ENCODE measurements at places on chromosomes 13 and 19.

GRCh38 chr19:41956621-41957020, 2.5 kb downstream of the RABAC1 start:
- no peak for DNase-seq

- DNase-seq = no peak
Measured at GRCh38 chr19:49689133-49690078, at the start of gene ADM5. Gene ADM5 (plus strand): TSS chr19:49689594. CDS start chr19:49689838, 244 bp downstream.

GRCh38 chr13:99265821-99266426, 7.7 kb upstream of the GPR18 start:
- DNase-seq = no peak

- peak; percentile 45 for DNase-seq
Measured at GRCh38 chr13:106570299-106570852, 2.4 kb upstream of the ARGLU1 start.

GRCh38 chr19:30146346-30146745, 204.3 kb downstream of the URI1 start:
- no peak for DNase-seq

DNA sequence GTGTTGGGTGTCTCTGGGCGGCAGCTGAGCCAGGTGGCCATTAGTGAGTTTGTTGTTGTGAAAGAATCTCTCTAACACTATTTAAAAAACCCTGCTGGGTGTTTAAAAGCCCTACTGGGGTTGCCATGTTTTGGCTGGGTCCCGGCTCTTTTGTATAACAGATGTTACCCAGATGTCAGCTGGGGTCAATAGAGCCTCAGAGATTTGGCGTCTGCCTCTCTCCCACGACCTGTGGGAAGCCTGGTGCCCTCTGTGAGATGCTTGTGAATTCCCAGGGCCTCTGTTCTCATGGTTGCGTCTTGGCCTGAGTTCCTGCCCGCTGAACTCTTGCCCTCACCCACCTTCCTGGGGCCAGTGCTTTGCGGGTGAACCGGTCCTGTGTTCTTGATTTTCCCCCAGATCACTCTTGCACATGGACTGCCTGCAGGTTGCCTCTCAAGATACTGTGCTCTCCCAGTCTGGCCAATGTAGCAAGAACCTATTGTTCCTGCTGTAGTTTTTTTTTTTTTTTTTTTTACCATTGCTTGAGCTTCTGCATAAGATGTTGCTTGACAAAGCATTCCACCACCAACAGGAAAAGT, 9.5 kb downstream of the NFILZ start:
- no peak for DNase-seq

DNA sequence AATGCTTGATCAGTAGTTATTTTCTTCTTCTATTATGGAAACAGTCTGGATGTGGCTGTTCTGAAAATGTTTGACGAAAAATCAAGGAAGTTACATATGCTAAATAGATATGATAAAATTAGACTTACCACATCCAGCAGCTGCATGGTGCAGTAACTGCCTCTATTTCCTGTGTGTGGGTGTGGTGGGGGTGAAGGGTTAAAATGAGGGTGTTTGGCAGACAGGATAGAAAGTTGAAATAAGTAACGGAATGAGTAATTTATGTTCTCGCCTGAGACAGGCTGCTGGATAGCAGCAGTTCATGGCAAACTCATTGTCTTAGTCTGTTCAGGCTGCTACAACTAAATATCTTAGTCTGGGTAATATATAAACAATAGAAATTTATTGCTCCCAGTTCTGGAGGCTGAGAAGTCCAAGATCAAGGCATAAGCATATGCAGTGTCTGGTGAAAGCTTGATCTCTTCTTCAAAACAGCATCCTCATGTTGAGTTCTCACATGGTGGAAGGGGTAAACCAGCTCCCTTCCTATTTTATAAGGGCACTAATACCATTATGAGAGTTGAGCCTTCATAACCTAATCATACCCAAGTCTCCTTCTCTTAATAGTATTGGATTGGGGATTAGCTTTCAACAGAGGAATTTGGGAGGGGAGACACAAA, 1248.9 kb downstream of the SLITRK5 start:
- no peak for DNase-seq

DNA sequence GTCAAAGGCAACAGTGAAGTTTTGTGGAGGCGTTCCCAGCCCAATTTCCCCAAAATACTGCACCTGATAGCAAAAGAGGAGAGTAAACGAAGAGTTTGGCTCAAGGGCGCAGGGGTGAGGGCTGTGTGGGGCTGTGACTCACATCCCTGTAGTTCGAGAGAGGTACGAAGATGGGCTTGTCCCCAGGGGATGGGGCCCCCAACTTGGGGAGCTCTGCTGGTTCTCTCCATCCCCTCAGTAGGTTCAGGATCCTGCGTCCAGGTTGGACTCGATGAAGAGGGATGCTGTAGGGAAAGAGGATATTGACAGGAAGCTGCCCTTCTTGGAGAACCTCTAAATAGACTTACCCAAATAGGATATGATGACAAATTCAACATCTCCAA, 3.4 kb downstream of the NAPSA start:
- no peak for DNase-seq

DNA sequence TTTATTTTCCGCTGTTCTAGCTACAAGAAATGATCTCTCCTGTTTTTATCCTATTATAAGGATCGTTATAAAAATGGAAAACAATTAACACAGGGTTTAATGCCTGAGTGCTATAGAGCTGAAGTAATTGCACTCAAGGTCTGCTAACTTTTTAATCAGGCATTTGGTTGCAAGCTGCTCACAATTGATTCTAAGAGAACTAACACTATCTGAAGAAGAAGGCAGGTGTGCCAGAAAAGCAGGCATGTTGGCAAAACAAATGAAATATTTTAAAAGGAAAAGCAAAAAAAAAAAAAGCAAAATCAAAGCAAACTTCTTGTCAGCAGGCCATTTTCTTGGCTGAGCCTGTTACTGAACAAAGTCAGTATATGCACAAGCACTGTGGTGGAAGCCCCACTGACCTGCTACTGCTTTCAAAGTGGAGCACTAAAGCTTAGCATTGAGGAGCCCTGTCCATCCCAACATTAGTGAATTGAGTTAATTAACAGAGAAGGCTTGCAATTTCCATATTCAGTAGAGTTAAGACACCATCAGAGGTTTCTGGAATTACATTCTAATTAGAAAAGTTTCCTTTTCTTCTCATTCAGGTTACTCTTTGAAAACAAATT, 574.2 kb downstream of the PCDH9 start:
- no peak for DNase-seq

DNA sequence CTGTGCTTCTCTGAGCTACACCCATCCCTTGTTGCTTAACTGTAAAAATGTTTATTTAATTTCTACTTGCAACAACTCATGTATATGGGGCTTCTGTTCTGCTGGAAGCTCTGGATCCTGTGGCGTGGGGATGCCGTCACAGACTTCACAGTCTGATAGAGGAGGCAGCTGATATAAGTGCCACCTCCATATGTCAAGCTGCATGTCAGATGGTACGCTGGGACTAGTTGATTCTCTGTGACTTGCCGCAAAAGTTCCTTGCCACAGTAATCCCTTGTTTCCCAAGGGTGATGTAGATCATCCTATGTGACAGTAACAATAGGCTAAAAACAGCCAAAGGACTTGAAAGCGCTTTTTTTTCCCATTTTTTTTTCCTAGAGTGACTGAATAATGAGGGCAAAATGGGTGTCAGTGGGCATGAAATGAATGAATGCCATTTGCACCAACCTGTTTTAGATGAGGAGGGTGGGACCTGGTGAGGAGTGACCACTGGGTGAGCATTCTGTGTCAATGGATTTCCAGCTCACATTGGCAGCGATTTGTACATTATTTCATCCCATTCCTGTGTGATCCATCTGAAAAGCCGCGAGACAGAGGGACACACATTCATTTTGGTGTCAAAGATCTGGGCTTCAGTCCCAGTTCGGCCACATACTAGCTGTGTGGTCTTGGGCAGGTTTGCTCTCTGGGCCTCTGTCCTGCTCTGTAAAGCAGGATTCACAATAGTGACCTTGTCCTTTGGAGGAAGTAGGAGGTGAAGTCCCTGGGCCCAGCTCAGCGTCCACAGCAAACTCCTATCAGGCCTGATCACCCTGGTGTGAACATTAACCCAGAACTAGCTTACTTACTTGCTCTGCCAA, 88.9 kb upstream of the RNF113B start:
- DNase-seq = no peak

GRCh38 chr19:53333066-53333462, 485 bp upstream of the ZNF845 start:
- DNase-seq = peak; percentile 3

GRCh38 chr13:100610391-100611347, 22.1 kb upstream of the GGACT start:
- no peak for DNase-seq

DNA sequence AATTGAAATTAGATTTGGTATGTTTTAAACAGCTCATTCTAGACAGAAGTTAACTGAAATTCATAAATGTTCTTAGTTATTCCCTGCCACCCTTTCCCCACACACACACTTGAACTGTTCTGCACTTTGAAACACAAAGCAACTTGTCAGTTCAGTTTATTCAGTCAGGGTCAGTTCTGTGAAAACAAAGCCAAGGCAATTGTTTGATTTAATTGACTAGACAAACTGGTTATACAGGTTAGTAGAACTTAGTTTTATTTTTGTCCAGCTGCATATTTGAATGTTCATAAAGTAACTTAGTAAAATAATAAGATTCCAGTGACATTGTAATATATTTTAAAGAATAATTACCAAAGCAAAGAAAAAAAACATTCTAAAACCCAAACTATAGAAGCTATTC, 98.3 kb upstream of the KLF5 start:
- DNase-seq = no peak

DNA sequence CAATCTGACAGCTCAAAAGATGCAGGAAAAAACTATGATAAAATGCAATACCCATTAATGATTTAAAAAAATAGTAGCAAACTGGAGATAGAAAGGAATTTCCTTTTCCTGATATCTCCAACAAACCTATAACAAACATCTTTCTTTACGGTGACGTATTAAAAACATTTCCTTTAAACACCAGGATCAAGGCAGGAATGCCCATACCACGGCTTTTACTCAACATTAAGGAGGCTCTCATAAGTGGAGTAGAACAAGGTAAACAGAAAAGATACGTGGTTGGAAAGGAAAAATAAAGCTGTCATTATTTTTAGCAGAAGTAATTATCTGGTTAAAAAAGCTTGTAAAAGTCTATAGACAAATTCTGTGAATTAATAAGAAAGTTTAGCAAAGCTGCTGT, 61.1 kb downstream of the MIPEP start:
- no peak for DNase-seq

DNA sequence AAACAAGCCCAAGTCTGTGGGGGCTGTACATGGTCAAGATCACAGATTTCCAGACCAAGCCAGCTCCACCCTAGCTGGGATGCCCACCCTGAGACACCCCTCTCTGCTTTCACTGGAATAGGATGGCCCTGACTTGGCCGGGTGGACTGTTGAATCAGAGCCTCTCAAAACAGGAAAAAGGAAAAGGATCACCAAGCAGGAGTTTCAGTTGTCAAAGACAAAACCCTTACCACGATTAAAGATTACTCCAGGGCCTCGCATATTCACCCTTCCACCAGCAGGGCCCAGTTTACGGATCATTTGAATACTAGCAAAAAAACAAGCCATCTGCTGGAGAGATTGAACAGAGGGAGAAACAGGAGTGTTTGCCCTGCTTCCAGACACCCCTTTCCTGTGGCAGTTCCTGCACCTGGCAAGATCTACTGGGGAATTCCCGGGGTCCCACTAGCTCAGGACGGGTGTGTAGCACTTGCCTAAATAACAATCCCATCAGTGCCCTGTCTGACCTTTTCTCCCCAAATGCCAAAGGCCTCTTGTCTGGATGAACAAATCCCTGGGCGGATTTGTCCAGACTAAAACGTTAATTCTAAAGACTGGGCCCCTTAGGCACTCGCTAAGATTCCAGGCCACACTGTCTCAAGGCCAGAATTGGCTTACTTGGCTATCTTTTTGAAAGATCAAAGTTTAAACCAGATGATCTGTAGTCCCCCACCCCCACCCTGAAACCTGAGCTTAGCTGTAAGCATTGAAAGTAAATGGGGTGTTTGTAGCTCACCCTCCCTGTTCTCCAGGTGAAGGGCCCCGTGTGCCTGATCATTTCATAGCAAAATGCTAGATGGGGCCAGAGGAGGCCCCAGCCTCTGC, 38.4 kb downstream of the ACTN4 start:
- DNase-seq = no peak

- no peak for DNase-seq
Measured at GRCh38 chr13:41954226-41954625, 6.7 kb downstream of the VWA8 start.

- no peak for DNase-seq
Measured at GRCh38 chr19:33110137-33110910, 21.6 kb upstream of the WDR88 start.

DNA sequence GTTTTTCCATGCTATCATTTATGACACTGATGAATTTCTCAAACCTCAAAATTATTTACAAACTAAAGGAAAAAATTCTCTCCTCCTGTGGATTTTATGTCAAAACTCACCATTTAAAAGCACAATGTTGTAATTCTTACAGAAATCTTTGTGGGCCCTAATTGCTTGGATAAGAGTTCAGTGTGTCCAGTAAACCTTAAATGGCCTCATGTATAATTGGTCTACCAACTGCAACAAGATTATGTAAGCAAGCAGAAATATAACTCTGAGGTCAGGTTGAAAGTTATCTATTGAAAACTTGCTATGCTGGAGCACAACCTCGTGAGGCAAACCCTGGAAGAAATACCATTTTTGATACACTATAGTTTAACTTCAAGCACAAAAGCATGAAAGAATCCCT, 22.0 kb downstream of the VWA8 start:
- DNase-seq = no peak

DNA sequence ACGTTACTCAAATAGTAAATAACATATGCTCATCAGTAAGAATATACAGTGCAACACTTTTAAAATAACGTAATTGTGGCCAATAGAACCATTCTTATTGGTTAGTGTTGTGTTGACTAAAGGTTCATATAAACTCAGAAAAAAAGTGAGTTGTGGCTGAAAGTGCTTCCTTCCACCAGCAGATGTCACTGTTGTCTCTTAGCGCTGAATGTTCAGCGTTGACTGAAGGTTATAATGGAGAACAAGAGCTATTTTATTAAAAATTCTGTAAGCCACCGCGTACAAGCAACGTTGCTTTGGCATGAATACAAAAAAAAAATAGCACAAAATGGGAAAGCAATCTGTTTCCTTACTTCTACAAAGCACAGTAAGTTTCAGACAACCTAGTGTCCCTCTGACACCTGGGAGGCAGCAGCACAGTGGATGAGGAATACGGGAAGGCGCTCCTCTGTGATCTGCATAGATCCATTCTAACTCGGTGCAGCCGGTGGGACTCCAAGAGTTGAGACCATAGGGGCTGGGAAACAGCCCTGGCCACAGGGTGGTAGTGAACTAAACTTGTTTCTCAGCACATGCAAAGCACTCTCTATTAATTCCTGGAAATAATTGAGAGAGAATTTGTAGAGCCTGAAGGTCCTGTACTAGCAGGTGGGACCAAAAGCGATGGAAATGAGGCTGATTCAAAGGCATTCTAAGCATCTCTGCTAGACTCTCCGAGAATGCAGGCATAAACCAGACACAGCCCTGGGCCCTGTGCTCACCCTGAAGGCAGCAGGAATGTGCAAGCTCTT, 23.9 kb upstream of the OXGR1 start:
- no peak for DNase-seq

DNA sequence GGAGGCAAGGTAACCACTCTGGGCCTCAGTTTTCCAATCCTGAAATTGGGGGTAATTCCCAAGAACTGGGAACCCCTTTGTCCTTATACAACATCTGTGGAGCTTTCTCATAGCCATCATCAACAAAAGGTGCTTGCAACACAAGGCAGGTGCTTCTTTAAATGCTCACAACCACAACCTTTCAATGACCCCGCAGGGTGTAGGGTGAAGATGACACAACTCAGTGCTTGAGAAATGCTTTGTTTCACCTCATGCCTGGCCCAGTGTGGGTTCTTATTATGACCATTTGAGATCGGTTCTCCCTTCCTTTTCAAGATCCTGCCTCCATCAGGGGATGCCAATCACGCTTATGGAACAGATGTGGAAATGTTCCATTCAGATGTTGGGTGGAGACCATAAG, 8.4 kb downstream of the WIZ start:
- no peak for DNase-seq
